ENCODE measurements at places on chromosomes 1 and 21.

DNA sequence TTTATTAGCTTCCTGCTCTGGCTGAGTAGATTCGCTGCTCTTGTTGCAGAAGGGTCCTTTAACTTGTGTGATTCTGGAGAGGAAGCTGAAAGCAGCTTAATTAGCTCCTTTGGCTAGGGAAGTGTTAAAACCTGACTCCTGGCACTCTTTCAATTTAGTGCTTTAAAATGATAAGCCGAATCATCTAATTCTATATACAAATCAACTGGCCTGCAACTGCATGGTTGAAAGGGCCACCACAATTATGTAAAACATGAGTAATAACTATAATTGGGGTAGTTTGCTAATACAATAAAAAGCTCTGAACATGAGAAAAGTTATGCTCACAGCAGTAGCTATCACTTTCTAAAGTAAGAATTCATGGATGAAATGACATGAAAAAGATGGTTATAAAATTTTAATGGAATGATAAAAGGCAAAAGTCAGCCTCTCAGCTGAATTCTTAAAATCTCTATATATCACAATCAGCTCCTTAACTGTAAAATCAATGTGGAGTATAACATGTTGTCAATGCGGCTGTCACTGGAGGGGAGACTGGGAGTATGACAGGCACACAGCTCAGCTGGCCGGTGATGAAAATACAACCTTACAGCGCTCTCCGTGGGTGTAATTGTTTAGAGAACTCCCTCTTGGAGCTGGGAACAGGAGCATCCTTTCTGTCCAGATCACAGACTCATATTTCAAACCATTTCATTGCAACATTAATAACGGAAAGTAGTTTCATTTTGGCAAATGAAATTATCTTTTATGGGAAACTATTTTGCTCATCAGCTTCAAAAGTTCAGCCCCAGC lies 324.4 kb downstream of the KCTD3 start:
- peak; percentile 47 for DNase-seq

- no peak for DNase-seq
These were observed 735.3 kb upstream of the ADGRL4 start for GRCh38 chr1:79741720-79742421.

- no peak for DNase-seq
These were observed 319.2 kb downstream of the NTNG1 start for GRCh38 chr1:107460035-107460434.

- no peak for DNase-seq
These were observed 66.2 kb downstream of the HSF2BP start for GRCh38 chr21:43593078-43593477.

DNA sequence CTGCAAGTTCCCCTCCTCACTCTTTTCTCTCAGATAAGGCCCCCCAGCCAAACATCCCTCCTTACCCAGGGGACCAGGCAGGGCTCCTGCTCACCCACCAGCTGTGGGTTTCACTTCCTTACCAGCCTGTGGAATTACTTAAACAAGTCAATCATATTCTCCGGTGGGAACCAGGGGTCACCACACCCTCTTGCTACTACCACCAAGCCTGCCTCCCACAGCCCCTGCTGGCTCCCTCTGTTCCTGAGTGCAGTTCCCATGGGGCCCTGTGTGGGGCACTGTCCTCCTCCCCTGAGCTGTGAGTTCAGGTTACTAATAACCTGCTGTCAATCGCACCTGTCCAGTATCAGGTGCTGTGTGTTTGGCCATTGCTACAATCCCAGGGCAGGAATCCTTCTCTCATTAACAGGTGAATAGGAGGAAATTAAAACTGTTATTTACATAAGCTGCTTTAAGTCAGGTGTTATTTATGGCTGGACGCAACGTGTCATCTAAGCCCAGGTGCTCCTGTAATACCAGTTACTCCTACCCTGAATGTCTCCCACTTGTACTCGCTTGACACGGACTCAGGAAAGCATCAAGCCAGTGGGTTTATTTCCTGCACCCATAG lies 53.1 kb upstream of the LBR start:
- peak; percentile 47 for DNase-seq

DNA sequence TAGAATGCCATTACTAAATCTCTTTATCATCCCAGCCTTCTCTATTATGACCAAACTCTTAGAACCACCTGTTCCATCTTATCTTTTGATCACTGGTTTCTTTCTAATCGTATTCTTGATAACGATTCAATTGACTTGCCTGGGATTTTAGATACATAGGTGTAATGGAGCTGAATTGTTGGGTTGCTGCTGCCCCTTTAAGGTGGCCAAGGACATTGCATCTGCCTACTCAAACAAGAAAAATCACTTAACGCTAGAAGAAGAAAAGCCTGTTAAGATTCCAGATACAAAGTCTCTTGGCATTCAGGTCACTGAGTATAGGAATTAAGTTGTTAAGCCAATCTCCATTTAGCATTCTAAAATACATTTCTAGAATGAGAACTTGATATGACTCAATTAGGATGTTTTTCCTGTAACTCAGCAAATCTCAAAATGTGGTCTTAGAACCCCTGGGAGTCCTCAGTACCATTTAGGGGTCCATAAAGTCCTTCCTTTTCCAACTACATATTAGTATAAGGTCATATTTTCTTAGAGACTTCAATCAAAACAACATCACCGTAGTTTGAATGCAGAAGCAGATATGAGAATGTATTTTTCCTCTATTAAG lies 12.4 kb downstream of the NEXN start:
- peak; percentile 57 for DNase-seq

- DNase-seq: no peak
These were observed 10.8 kb downstream of the TRIM45 start for GRCh38 chr1:117110774-117111173.

GRCh38 chr1:70667494-70668170 lies 256.6 kb downstream of the CTH start:
- DNase-seq: no peak

GRCh38 chr1:156750191-156750672 lies 1.2 kb downstream of the HDGF start:
- DNase-seq: no peak

GRCh38 chr1:214823311-214824117 lies 220.5 kb downstream of the CENPF start:
- DNase-seq: no peak

DNA sequence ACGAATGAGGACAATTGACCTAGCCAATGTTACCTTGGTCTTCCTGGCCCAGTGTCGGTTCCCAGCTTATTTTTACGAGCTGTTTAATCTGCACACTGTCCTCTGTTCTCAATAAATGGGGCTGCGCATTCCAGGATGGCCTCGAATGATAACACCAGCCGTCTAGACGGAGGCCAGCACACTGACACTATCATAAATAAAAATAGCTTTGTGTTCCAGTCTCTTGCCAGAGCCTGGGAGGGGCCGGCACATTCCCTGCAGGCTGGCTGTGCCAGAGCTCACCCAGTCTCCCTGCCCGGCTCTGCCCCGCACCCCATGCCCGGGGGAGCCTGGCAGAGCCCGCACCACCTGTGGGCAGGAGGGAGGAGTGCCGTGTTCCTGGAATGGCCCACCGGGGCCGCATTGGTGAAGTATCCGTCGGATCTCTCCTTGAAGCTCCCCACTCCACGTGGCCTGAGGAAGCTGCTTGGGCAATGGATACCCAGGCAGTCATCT lies 92.1 kb downstream of the SPSB1 start:
- no peak for DNase-seq

GRCh38 chr21:41112740-41113692 lies 54.9 kb upstream of the BACE2 start:
- no peak for DNase-seq

- peak; percentile 38 for DNase-seq
These were observed at the start of gene FMO5 for GRCh38 chr1:147225193-147225730. Gene FMO5, minus strand, starts transcription at chr1:147225339. Its CDS starts 310 bp downstream, at chr1:147225029.

DNA sequence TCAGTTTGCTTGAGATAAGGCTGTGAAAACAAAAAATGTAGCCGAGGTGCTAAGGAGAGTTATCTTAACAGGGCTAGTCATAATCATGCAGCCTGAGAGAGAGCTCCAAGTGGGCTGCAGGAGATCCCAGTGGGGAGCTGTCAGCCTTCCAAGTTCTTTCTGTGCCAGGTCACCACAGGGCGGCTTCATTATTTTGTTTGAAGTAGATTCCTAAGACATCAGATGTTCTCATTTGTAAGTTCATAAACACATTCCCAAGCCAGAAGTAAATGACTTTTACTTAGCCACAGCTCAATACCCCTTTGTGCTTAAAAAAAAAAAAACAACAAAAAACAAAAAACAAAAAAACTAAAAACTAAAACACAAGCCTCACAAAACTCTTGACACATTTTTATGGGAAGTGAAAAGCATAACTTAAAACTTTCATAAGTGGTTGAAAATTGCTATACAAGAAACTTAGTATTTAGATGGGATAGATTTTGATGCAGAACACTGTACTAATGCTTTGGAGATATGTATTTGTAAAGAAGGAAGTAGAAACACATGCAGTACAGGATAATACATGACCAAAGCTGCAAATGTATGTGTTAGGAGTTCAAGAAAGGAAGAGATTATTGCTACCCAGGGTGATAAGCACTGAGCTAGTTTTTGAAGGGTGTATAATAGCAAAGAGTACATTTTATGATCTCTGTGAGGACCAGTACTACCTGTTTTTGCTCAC lies 8.6 kb downstream of the CDC14A start:
- peak; percentile 10 for DNase-seq

GRCh38 chr1:219692981-219693380 lies 80.1 kb upstream of the ZC3H11B start:
- no peak for DNase-seq

DNA sequence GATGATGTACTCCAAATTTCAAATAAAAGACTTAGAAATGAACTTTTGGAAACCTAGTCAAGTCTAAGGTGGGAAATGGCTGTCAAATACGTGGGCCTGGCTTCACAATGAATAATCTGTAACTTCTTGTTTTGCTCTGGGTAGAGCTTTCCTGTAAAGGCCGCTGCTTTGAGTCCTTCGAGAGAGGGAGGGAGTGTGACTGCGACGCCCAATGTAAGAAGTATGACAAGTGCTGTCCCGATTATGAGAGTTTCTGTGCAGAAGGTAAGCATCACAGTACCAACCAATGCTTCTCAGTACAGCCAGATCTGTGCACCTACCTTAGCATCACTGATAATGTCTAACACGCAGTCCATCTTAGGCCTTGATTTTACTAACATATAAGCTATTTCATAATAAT lies 73.6 kb downstream of the TPR start:
- DNase-seq: no peak

GRCh38 chr1:225044258-225044657 lies 114.8 kb downstream of the DNAH14 start:
- DNase-seq: no peak

- DNase-seq: no peak
These were observed 96.5 kb downstream of the NME7 start for GRCh38 chr1:169271098-169271497.

- DNase-seq: no peak
These were observed 19.9 kb downstream of the FAM89A start for GRCh38 chr1:231020139-231020601.

- DNase-seq: no peak
These were observed 13.2 kb downstream of the TMED5 start for GRCh38 chr1:93167006-93167405.

DNA sequence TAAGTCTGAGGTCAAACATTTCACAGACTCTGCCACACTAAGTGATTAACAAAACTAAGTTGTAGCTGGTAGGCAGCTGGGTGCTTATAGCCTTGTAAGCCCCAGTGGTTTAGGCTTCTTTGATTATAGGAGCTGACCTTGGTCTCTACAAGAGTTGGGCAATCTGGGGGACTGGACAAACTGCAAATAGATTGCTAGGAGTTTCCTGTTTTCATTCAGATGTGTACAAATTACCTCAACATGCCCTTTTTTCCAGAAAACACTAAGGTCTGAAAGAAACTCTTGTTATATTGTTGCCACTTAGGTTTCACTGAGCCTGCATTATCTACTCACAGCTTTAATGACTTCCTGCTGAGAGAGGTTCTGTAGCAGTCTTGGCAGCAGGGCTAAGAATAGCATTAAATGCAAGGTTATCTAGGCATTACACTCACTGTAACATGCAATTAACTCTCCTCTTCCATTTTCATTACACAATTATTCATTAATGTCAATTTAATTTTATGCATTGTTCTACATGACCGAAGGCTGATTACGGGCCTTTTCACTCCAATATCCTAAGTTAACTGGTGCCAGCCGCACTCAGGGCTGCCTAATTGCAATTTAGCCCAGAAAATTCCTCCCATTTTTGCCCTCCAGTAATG lies 314.0 kb downstream of the LMO4 start:
- DNase-seq: peak; percentile 39

DNA sequence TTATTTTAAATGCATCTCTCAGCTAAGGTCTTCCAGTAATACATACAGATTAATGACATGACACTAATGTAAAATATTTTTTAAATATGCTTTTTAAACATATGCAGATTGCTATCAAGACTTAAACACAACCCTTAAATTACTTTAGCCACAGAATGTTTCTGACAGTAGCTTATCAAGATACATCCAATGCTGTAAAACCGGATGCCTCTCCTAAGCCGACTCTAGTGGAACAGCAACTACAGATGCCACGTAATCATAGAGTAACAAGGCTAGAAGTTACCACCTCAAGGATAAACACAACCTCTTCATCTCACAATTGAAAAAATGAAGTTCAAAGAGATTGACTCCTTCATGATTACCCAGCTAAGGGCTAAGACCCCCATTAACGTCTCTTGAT lies 68.4 kb downstream of the ZZZ3 start:
- DNase-seq: no peak

DNA sequence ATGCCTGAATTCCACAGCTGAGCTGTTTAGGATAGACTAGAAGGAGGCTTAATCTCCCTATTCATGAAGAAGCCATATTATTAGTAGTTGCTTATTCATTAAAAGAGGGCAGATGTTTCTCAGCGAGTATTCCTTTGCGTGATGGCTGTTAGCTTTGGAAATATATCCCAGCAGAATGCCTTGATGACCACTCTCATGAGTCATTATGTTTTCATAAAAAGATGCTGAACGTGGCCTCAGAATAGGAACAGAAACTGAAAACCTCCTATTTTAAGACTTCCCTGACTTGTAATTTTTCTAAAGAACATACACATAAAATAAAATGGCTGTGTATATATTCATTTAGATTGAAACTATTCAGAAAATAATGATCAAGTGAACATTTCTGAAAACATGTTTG lies 9.6 kb upstream of the PLA2G4A start:
- no peak for DNase-seq

DNA sequence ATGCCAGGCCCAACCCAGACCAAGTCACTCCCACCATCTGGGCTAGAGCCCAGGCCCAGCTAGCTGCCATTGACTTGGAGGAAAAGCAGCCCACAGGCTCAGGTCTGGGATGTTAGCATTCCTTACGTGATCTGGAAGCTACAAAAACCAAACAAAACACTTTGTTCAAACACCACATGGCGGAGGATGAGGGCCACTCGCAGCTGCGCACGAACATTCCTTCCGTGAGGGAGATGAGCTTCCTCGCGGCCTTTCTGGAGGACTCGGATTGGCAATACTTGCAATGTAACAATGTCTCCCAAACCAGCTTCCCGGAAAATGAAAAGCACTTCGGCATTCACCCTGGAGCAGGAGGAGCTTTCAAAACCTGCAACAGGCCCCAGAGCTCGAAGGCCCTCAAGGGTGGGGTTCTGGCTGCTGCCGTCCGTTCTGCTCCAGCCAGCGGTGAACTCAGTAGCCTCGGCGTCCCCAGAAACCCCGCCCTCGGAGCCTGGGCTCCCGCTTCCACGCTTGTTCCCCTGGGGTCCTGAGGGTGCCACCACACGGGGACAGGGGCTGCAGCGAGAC lies 40.5 kb downstream of the COL6A1 start:
- DNase-seq: no peak

GRCh38 chr21:15966231-15966630 lies 236.4 kb downstream of the USP25 start:
- DNase-seq: no peak
